ENCODE measurements at places on chromosomes 4 and X.

DNA sequence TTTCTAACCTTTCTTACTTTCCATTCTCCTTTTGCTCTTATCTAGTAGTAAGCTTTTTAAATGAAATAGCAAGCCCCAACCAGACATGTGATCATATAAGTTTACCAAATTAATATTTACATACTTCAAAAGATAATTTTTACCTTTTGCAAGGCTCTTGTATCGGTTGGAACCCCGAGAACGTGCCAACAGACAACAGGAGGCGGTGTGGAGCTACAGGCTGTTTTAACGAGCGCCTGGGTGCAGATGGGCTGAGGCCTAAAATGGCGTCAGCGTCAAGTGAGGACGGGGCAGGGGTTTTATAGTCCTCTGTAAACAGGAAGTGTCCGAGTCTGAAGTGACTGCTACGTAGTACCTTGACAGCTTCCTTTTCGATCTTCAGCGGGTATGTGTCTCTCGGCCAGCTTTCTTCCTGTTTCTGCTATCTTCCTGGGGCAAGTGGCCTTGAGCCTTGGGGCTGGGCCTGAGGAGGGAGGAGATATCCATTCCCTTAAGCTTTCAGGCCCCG, 342.7 kb downstream of the GALNTL6 start:
- no peak for DNase-seq

DNA sequence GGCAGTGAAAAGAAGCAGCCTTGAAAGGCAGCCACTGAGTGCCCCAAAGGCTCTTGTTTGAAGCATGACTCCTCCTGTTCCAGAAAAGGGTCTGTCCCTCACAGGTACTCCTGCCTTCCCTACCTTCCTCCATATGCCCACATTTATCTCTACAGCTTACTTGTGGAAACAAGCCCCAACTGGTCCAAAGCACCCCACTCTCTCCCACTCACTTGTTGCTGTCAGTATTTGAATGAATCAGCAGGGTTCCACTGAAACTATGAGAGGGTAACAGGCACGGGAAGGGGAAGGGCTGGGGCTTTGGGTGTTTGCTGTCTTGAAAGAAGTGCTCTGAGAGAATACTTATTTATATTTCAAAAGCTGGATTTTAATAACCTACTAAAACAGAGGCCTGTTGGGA, 34.9 kb downstream of the GPR143 start:
- no peak for DNase-seq

- no peak for DNase-seq
These were observed 134.0 kb downstream of the COL4A6 start for GRCh38 chrX:108304210-108304609.

DNA sequence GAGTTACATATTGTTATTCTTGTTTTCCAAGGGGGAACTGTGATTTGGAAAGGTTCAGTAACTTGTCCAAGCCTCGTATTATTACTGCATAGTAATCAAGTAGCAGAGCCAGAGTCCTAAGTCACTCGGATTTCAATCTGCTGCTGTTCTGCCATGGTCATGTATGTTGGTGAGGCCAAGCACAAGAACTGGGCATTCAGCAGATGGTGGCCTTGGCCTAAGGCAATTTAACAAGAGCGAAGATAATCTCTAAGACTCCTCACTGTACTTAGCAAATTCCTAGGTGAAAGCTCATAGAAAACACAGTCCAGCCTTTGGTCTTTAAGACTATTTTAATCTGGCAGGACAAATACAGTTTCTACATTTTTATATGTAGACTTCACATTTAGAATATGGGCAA, 64.8 kb downstream of the NDST3 start:
- DNase-seq: no peak

DNA sequence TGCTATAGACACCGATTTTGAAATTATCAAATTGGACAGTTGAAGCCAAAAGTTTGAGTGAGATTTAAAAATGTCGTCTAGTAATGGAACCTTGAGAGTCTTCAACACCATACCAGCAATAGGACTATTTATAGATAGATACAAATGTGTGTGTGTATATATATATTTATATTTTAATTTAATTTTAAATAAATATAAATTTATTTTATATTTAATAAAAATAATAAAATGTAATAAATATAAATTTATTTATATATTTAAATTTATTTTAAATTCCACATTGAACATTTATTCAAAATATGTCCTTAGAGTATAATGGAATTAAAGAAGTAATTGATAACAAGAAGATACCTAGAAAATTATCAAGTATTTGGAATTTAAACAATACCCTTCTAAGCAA, 221.9 kb upstream of the CXXC4 start:
- no peak for DNase-seq

DNA sequence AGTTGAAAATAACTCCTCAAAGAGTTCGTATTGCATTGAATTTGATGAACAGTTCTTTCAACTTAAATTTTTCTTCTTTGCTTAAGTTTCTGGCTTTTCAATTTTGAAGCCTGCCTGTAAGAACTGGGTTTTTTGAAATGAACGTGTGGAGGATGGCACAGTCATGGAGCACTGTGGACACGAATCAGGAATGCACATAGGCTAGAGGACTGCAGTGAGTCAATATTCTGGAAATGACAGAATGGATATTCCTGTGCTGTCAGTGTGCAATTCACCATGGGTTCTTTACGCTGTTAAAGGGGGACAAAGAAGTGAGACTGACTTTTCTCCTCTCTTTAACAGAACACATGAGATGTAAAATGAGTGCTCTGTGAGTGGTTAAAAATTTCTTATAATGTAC, 368.0 kb upstream of the AGA start:
- DNase-seq: no peak

GRCh38 chr4:55615008-55615407, 21.1 kb downstream of the NMU start:
- DNase-seq: no peak

GRCh38 chrX:98207947-98208346, 1324.2 kb downstream of the RPA4 start:
- no peak for DNase-seq

DNA sequence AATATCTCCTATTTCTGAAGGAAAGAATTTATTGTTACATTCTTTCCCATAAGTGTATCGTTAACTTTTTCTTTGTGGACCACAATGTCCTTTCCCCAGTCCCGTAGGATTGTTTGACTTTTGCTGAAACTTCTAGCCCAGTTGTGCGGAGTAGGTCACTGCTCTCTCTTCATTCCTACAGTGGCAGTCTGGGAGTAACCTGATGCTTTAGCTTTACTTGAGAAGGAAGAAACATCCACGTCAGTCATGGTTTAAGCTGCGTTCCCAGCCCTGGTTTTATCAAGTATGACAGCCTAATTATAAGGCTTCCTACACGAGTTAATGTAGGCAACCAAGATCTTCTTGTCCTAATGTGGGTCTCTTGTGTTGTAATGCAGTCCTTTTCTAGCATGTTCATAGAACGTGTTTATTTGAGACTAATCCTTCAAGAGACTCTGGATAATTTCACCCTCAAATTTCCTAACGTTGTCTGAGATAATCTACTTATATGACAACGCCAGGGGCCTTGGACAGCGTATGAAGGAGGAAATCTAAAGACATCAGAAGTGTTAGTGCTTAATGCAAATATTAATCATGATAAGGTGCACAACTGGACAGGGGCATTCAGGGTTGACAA, 40.8 kb upstream of the GRPR start:
- DNase-seq: no peak

- DNase-seq: no peak
These were observed 254.4 kb upstream of the CXXC4 start for GRCh38 chr4:104749062-104749461.

DNA sequence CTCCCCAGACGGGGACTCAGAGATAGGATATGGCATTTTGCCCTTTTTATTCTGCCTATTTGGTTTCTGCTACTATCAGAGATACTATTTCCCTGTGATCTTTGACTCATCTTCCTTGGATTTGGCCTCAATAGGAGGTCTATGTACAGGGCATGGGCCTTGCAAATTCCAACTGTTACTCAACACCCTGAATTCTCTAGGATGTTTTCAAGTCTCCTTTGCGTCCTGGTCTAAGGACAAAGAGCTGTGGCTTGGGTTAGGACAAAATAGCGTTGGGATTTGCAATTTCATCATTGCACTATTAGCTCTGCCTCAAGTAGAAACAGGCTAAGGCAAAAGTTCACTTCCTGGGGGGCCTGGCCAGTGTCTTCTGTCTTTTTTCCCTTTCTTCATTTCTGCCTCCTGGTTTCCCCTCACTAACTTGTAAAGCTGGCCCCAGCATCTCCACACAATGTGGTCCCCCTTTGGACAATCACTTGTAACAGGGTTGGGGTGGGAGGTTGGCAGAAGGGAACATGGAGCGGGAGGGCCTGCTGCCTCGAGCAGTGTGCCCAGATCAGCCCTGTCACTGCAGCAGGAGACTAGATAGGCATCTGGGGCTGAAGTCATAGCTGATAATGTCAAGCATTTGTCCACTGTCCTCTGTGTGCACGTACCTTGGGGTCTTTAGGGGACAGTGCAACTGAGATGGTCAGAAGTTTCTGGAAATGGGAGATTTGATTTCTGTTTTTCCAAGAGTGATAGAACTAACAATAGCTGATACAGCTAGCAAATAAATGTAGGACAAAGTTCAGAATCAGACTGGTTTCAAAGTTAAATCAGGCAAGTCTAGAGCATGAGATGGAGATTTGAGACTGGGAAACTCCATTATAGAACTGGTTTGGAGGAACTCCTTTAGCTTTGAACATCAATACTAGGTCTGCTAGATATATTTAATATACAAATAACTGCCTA, 25.8 kb upstream of the STBD1 start:
- DNase-seq: no peak

DNA sequence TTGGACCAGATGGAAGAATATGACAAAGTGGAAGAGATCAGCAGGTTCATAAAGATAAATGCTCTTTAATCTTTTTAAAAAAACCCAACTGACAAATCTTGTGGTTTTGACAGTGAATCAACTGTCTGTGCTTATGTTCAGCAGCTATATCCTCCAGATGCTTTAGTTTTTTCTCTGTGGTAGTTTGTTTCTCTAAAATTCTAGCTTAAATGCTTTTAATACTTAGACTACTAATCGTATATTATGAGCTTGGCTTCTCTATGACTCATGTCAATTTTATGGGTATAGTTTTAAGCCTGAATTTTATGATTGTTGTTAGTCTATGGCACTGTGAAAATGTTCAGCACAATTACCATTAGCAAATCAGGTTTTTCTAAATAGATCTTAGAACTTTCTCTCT, 12.9 kb downstream of the HHIP start:
- no peak for DNase-seq

DNA sequence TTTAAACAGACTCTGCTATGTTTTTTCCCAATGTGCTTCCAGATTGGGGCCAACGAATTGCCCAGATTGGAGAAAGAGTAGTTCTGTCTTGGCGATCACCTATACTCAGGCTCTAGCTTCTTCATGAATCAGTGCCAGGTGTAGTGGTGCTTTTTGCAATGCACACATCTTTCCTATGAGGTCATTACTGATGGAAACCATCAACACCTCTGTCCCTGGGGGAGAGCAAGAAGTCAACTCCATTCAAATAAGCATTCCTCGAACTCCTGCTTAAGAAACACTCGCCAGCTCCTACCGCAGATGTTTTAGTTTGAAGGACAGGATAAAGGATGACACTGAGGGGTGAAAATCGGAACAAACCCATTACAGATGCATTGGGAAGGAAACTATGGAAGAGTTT, 156.5 kb upstream of the DKK2 start:
- no peak for DNase-seq

DNA sequence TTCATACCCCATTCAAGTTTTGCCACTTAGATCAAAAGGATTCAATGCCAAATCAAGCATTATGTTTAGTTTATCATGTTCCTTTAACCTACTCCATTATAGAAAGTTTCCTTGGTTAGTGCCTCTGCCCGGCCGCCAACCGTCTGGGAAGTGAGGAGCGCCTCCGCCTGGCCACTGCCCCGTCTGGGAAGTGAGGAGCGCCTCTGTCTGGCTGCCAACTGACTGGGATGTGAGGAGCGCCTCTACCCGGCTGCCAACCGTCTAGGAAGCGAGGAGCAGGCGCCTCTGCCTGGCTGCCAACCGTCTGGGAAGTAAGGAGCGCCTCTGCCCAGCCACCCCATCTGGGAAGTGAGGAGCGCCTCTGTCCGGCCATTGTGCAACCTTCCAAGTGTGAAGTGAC, 36.3 kb upstream of the PDGFRA start:
- no peak for DNase-seq

DNA sequence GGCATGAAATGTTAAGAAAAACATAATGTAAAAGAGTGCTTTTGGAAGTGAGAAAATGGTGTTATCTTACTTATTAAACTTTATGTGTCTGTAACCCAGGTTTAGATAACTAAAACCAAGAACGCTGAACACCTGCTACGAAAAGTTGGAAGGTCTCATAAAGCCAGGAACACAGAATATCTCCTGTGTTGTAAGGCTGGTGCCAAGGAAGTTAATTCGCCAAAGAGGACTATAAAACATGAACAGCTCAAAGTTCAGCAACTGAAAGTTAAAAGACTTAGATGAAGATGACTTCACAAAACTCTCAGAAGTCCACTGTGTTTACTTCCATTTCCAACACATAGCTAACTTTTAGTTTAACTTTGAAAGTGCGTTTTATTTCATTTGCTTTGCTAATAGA, 54.3 kb downstream of the GPRIN3 start:
- DNase-seq: no peak

GRCh38 chrX:149916745-149917392, 12.5 kb upstream of the HSFX4 start:
- no peak for DNase-seq

DNA sequence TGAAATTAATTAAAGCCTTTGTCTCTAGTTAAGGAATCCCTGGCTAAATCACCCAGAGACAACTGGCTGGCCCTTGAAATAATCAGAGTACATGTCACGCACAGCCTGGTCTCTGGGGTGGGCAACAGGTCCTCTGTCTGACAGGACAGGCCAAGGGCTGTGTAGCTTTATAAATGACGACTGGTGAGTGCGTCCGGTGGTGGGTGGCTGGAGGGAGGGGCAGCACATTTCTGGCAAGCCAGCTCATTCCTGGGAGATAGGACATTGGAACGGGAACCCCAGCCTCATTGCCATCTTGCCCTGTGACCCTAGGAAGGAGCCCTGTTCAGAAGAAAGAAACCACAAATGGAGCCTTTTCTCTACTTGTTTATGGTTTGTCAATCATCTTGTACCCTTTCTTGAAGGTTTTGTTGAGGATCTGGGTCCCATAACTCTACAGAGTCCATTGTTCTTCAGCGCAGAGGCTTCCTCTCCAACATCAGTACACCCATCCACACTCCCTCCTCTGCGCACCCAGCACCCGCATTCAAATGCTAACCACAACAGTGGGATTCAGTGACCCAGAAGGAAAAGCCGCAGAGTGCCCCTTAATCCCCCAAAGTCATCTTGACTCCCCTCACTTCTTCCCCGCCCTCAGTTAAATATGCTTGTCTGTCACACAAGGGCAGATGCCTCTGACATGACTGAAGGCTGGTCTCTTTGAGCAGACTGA, 368.1 kb downstream of the UNC5C start:
- DNase-seq: no peak
